ENCODE measurements at places on chromosomes 1 and 21.

- DNase-seq, result no peak
These were observed 5.0 kb downstream of the LAPTM5 start for GRCh38 chr1:30752651-30752908.

DNA sequence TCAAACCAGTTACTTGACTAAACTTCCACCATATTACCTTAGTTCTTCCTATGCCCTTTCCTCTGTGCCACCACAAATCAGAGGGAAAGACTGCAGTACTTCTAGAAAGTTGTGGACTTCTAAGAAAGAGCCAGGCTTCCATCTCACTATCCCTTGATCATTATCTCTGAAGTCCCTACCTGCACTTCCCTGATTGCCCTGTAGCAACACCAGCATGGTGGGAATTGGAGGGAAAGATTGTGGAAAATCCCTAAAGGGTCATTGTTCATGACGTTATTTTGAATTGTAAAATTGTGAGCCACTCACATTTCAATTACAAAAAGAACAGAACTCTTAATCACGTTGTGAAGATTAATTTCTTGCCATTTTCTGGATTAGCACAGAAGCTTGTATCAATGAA is 23.4 kb upstream of the KIAA1614 start:
- no peak for DNase-seq

DNA sequence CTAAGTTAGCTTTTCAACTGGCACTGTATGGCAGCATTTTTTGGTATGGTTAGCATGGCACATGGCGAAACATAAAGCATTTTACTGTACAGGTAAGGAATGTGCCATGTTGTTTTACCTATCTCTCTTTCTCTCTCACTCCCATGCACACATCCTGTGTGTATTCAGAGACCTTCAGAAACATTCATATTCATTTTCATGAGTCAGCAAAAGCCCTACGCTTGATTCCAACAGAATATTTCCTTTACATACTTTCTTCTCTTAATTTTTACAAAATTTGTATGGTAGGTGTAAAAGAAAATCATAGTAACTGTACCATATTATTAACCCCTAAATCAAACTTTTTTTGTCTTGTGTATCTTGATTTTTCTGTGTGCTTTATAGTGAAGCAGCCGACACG is 10.3 kb downstream of the SRSF11 start:
- no peak for DNase-seq

- no peak for DNase-seq
These were observed 1.7 kb downstream of the SLC50A1 start for GRCh38 chr1:155137154-155137949.

DNA sequence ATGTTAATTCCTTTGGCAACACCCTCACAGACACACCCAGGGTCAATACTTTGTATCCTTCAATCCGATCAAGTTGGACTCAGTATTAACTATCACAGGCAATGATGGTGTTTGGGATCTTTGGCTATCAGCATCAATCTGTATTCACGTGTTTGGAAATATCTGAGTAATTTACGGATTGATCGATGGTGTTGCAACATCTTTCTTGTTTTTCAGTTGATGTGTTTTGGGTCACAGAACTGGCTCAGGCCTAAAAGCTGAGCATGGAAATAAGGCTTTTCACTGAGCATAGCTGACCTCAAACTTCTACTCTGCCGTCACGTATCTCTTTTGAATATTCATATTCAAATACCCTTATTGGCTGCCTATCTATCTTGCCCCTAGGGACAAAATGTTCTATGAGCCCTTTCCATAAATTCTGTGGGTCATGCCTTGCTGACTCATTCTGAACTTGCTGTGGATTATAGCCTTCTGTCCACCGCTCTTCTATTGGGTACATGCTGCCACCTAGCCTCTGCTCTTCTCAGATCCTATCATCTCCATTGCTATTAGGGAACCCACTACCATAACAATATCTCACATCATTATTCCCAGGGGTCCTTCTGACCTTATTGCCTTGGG is 156.0 kb downstream of the PDE4B start:
- DNase-seq, result peak; percentile 21

GRCh38 chr1:27719286-27720251 is 6.2 kb upstream of the FAM76A start:
- DNase-seq, result no peak

DNA sequence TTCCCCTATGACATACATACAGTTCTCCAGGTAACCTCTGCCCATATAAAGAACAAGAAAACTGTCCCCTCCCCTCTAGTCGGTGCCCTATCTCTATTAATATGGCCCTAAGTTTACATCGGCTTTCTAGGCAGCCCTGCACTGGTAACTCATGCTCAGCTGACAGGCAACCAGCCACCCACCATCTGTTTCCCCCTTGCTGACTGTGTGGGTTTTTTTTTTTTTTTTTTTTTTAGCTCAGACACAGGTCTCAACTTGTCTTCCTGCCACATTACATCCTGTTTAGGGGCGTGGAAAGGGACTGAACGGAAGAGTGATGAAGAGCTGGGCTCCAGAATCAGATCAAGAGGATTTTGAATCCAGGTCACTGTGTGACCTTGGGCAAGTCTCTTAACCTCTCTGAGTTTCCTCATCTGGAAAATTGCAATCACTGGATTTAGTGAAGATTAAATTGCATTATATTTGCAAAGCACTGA is 14.0 kb downstream of the LAPTM5 start:
- DNase-seq, result peak; percentile 81

- DNase-seq, result no peak
These were observed 155.7 kb downstream of the FGGY start for GRCh38 chr1:59452559-59452958.

GRCh38 chr1:159743651-159744410 is 29.4 kb upstream of the CRP start:
- DNase-seq, result no peak

DNA sequence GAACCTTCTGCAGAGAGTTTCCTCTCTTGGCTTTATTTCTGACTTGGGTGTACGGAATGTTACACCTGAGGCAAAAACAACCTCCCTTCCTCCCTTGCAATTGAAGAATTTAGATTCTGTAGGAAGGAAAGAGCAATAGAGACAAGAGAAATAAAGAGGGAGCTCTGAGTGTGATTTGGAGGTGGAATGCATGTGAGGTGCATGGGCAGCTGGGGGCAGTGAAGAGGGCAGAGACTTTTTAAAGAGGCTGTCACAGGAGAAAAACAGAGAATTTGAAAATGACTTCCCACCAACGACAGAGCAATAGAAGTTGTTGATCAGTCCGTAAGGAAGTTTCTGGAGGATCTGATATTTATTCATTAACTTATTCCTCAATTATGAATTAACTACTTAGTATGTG is 172.0 kb upstream of the B3GALT2 start:
- no peak for DNase-seq

- no peak for DNase-seq
These were observed 43.6 kb upstream of the ROR1 start for GRCh38 chr1:63730211-63730610.

- no peak for DNase-seq
These were observed 24.2 kb downstream of the CAPZB start for GRCh38 chr1:19461220-19461554.

DNA sequence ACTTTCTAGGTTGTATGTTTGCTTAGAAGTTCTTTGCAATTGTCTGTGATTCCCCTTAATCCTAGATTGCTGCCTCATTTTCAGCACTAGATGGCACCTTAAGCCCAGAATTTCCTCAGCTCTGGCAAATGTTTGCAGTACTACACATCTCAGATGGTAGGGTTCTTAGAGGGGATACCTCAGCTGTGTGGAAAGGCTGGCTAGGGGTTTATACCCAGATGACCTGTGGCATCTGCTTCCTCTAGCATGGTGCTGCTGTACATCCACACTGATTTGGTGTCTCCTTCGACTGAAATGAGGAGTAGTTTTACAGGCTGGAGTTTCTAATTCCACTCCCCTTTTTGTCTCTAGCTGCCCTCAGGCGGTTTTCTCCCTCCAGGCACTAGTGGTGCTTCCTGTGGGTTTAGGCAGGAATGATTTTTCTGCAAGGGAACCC is 23.5 kb downstream of the ASB17 start:
- peak; percentile 23 for DNase-seq

DNA sequence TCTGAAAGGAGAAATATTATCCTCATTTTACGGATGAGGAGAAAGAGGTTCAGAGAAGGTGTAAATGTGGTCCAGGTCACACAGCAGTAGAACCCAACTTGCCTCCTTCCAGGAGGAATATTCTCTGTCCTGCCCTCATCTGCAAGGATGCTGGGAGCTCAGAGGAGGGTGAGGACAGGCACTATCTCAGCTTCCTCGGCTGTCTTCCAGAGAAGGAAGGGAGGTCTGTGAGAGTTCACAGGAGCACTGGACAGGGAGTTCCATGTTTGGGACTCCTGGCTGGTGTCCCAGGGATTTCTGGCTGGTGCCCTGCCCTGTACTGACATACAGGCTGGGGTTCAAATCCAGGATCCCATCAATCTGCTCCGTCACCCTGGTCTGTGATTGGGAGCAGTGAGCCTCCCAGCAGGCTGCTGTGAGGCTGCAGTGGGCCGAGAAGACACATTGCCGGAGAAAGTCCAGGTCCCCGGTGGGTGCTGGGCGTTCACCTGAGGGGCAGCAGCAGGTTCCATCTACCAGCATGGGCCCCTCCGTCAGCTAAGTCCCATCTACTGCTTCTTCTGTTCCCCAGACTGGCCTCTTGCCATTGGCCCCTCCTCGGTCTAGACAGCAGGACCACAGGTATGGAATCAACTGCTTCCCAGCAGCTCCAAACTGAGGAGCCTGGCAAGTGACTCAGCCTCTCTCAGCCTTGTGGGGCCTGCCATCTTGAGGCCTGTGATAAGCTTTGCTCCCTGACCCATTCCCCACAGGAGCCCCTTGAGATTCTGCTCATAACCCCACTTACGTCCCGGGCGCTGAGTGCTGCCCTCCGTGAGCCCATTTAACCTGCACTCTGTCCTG is 8.5 kb upstream of the BSND start:
- DNase-seq, result no peak

DNA sequence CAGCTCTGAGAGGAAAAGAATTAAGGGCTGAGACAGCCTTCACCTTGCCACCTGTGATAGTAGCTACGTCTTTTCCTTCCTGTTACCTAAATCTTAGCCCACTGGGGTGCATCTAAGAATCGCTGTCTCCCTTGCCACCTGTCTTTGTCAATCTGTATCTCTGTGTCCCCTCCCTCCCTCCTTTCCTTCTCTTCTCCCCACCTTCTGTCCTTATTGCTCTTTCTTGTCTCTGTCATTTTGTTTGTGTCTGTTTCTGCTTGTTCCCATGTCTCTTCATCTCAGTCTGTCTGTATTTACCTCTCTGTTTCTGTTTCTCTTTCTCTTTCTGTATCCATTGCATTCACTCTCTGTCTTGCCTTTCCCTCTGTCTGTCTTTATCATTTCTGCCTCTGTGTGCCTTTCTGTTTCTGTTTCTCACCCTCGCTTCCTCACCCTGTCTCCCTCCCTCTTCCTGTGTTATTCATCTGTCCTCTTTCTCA is 30.2 kb downstream of the SLC22A15 start:
- no peak for DNase-seq

- DNase-seq, result no peak
These were observed 13.3 kb upstream of the ADORA1 start for GRCh38 chr1:203114202-203114601.

DNA sequence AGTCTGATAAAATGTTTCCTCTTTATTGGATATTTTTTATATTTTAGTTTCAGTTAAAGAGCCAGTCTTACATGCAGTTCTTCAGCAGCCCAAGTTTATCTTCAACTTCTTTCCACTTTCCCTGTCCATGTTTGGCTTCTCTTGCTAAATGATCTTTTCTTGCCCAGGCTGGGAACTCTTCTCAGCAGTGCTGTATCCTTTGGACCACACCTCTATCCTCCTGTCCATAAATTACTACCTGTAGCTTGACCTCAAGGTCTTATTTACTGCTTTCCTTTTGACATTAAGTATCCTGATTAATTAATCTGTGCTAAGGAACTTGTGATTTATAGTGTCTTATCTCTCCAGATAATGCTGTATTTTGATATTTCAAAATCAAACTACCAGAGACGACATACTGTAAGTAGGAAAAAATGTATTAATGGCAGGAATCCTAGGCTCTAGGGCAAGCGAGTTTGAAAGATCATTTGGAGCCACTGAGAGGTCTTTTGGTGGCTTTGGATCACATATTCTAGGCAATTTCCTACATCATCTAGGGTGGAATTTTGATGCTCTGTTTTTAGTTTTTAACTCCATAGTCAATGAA is 20.5 kb upstream of the PDC start:
- no peak for DNase-seq

DNA sequence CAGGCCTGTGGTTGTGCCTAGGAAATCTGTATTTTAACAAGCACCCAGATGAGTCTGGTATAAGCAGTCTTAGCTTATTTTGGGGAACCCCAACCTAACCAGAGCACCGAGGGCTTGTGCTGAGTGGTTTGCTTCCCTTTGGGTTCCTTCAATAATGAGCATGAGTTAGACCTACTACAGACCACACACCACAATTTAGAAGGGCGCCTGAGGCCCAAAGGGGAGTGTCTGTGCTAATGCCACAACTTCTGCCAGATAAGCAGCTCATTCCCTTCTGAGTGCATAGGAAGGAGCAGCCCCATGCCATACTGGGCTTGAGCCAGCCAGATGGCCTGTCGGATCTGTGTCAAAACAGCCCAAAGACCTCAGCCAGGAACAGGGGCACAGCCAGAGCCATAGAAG is 15.4 kb upstream of the LSS start:
- no peak for DNase-seq

- DNase-seq, result no peak
These were observed 29.4 kb upstream of the BMP8A start for GRCh38 chr1:39462074-39462473.

DNA sequence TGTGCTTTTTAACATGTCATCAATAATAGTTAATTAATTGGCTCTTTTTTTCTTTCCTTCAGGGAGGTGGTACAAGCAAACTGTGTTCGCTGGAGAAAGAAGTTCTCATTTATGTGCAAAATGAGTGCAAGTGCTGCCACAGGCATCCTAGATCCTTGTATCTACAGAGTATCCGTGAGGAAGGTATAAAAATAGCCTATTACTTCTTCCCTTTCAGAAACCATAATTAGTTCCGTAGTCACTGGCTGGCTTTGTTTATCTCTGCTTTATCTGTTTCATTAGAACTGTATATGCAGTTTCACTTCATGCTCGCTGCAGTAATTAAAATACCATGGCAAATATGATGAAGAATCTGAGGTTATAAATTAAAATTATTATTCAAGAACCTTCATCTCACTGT is 40.6 kb downstream of the EEIG2 start:
- no peak for DNase-seq

DNA sequence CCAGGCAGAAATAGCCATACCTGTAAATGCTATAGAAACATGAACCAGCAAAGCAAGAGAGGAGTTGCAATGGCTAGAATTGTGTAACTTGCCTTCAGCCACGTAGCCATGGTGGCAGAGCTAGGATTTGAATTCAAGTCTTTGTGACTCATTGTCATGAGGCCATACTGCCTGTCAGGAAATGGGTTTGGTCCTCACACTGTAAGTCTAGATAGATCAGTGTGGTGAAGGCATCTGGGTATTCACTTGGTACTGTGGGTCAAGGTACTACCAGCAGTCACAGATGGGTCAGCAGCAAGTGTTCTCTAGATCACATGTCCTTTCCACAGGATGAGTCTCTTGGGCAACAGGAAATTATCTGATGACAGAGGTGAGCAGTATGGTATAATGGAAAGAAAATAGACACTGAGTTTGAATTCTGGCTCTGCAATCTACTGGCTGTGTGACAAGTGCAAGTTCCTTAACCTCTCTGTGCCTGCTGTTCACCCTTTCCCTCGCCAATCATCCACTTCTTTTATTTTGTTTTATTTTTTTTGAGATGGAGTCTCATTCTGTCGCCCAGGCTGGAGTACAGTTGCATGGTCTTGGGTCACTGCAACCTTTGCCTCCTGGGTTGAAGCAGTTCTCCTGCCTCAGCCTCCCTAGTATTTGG is 36.9 kb downstream of the FGGY start:
- DNase-seq, result peak; percentile 46
